Right lobe of liver (tissue), 6 donors: ENCODE measurements at places on chromosomes 1 and 21. TPM values are rescaled to one million over a fixed set of nuclear protein-coding genes. Genes with fewer than 3 reads are reported as not detected.
A peak's percentile ranks its signal among the peaks of the same experiment; 100 is the strongest.

GRCh38 chr21:43880111-43880985 is 15.3 kb downstream of the AGPAT3 start:
- H3K27me3 ChIP-seq = no peaks in the 10 kb centered on the region
- H3K4me1 ChIP-seq = no peaks in the 10 kb centered on the region
- H3K27ac ChIP-seq = no peak overlapping the region
- H3K36me3 ChIP-seq = no peaks in the 10 kb centered on the region
- H3K4me3 ChIP-seq = no peak overlapping the region

- no peak overlapping the region for H3K4me3 ChIP-seq
- H3K27ac ChIP-seq = no peak overlapping the region
- peak; percentile 59 for DNase-seq
- H3K36me3 ChIP-seq = no peaks in the 10 kb centered on the region
- H3K4me1 ChIP-seq = no peaks in the 10 kb centered on the region
- H3K27me3 ChIP-seq = no peaks in the 10 kb centered on the region
These were observed 222.4 kb upstream of the B3GALT2 start for GRCh38 chr1:193408782-193409293.

- no peak overlapping the region for H3K4me3 ChIP-seq
- H3K27ac ChIP-seq = no peak overlapping the region
- H3K36me3 ChIP-seq = no peaks in the 10 kb centered on the region
- no peaks in the 10 kb centered on the region for H3K4me1 ChIP-seq
- H3K27me3 ChIP-seq = no peaks in the 10 kb centered on the region
These were observed 103.6 kb upstream of the GCLM start for GRCh38 chr1:94012708-94013366.

GSTM1 gene
- 248 TPM for total RNA-seq

- H3K36me3 ChIP-seq = no peaks in the 10 kb centered on the region
- no peaks in the 10 kb centered on the region for H3K27me3 ChIP-seq
- no peak overlapping the region for H3K4me3 ChIP-seq
- no peak for DNase-seq
- no peak overlapping the region for H3K27ac ChIP-seq
These were observed 51.3 kb upstream of the IVNS1ABP start for GRCh38 chr1:185368313-185368855.

DNA sequence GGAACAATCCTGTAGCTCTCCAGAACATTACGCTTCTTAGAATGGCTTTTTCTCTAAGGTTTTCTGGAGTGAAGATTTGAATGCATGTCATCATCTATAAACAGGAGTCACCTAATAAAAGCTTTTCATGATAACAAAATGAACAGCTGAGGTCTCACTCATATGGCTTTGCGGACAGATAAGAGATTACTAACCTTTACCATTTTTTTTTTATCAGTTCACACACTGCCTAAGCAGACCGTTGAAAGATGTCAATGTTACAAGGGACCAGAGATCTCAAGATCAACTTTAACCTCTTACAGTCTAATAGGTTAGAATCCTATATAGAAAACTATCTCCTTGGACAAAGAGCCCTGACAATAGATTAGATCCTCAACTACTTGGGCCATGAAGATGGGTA is 41.4 kb downstream of the SCMH1 start:
- no peaks in the 10 kb centered on the region for H3K27me3 ChIP-seq
- no peaks in the 10 kb centered on the region for H3K4me1 ChIP-seq
- no peak overlapping the region for H3K27ac ChIP-seq
- no peak overlapping the region for H3K4me3 ChIP-seq
- DNase-seq = no peak

LIPI gene
- not detected for total RNA-seq

- no peak overlapping the region for H3K27ac ChIP-seq
- H3K4me1 ChIP-seq = no peaks in the 10 kb centered on the region
- no peaks in the 10 kb centered on the region for H3K27me3 ChIP-seq
- H3K36me3 ChIP-seq = no peaks in the 10 kb centered on the region
- no peak overlapping the region for H3K4me3 ChIP-seq
These were observed 24.8 kb upstream of the ELOA start for GRCh38 chr1:23718482-23718881.

GRCh38 chr21:41932191-41932575 is 21.6 kb downstream of the C2CD2 start:
- H3K4me3 ChIP-seq = no peak overlapping the region
- H3K27ac ChIP-seq = no peak overlapping the region
- no peaks in the 10 kb centered on the region for H3K36me3 ChIP-seq
- H3K4me1 ChIP-seq = peaks cover 11% of the 10 kb centered on the region
- H3K27me3 ChIP-seq = no peaks in the 10 kb centered on the region
- DNase-seq = no peak

INSRR gene
- total RNA-seq = not detected

GRCh38 chr1:101081496-101082488 is 56.2 kb upstream of the DPH5 start:
- no peaks in the 10 kb centered on the region for H3K4me1 ChIP-seq
- H3K27me3 ChIP-seq = no peaks in the 10 kb centered on the region
- DNase-seq = no peak
- no peak overlapping the region for H3K4me3 ChIP-seq
- H3K27ac ChIP-seq = no peak overlapping the region

SEMA6C gene
- 5.3 TPM for total RNA-seq

- DNase-seq = no peak
- H3K27me3 ChIP-seq = no peaks in the 10 kb centered on the region
- H3K27ac ChIP-seq = peak overlapping the region; percentile 98
- peaks cover 3% of the 10 kb centered on the region for H3K4me1 ChIP-seq
- peak overlapping the region; percentile 77 for H3K4me3 ChIP-seq
These were observed 1.0 kb downstream of the TP53BP2 start for GRCh38 chr1:223844787-223845036.
